Activated CD4-positive, alpha-beta memory T cell treated with anti-CD3 and anti-CD28 coated beads for 36 hours (primary cell): ENCODE measurements at places on chromosomes 6 and 20.
A peak's percentile ranks its signal among the peaks of the same experiment; 100 is the strongest.

- DNase-seq, result no peak
Measured at GRCh38 chr6:135097172-135097571, 42.5 kb upstream of the HBS1L start.

GRCh38 chr20:49853640-49854039, 41.0 kb downstream of the SLC9A8 start:
- no peak for DNase-seq

- no peak for DNase-seq
Measured at GRCh38 chr6:133756078-133756695, 132.7 kb upstream of the TCF21 start.

DNA sequence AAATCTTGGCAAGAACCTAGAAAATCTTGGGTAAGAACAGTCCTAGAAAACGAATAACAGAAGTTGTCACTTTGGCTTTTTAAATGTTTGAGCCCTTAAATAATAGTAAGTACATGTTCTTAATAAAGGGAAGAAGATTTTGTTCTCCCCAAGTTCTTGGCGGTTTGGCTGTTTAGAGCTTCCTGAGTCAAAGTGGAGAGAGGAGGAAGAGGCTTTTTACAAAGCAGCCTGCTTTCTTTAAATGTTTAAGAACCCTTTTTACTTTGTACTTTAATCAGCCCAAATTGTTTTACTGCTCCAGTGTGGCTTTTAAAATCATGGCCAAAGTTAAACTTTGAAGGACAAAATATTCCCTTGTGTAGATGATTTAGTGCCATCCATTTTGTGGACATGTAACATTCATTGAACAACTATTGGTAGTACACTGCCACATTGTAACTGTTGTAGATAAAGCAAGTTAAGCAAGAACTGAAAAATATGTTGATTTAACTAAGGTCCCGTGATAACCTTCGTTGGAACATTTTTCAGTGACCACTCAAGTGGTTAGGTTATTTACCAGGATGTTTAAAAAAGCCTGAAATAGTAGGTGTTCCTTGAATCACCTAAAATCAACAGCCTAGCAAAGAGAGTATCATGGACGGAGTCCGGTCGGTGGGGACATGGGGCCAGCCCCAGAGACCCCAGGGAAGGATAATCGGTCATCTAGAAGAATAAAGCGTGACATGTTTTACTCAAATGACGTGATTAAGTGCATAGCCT, 2.4 kb downstream of the AMD1 start:
- DNase-seq, result no peak

GRCh38 chr6:144535630-144536029, 250.5 kb downstream of the UTRN start:
- DNase-seq, result no peak

GRCh38 chr6:155408231-155408630, 47.4 kb downstream of the NOX3 start:
- no peak for DNase-seq

GRCh38 chr6:65448866-65449265, 258.2 kb downstream of the EYS start:
- DNase-seq, result no peak

GRCh38 chr6:127458222-127458621, 967 bp downstream of the KIAA0408 start:
- no peak for DNase-seq

DNA sequence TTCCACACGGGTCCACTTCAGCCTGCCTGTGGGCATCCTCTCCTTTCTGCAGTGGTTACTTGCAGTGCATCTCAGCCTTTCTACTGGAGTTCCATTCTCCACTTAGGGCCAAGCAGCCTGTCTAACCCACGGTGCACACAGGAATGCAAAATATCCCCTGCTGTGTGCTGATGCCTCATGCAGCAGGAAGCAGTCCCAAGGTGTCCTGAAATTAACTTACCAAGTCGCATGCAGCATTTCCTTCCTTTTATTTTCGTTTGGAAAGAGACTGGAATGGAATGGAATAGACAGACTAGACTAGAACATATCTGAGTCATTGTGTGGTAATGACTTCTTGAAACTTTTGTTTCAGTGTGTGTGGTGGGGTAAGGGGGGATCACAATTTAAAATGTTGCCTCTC, 25.9 kb upstream of the FOXQ1 start:
- no peak for DNase-seq

- DNase-seq, result no peak
Measured at GRCh38 chr6:18842534-18842933, 455.4 kb downstream of the RNF144B start.

GRCh38 chr6:131532580-131533039, 40.4 kb upstream of the ARG1 start:
- DNase-seq, result peak; percentile 82

DNA sequence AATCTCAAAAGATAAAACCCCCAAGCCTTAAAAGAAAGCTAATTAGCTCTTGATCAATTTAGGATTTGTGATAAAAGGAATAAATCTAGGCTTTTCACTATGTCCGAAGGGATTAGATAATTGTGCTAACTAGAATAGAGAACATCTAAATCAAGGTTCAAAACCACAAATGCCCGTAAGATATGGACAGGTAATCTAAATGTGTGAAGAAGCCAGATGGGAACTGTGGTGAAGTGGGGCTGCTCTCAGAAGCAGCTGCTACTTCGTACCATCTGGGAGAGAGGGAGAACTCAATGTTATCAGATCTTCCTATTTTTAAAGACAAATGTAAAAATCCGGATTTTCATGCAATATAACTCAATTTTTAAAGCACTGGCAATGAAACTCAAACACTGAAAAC, 44.2 kb downstream of the NCOA6 start:
- no peak for DNase-seq

DNA sequence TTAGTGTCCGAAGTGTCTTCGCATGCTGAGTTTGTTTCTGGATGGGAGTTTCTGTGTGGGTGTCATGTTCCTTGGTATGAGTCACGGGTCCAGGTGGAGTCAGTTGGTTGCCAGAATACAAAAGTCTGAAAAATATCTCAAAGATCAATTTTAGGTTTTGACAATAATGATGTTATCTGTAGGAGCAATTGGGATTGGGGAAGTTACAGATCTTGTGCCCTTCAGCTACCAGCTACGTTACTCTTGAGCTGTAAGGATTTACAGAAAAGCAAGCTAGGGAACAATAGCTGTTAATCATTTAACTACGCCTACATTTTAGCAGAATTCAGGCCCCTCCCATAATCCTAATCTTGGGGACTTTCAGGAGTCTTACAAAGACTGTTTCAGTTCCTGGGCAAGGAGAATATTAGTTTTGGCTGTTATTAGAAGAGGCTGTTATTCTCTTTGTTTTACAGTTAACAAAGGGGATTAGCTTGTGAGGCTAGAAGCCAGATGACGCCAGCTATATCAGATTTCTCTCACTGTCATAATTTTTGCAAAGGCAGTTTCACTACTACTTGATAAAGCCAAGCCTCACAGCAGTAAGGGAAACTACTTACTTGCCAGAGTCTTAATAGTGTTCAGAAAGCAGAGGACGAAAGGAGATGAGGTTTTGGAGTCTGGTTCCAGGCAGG, 15.4 kb upstream of the SLC22A16 start:
- DNase-seq, result no peak

DNA sequence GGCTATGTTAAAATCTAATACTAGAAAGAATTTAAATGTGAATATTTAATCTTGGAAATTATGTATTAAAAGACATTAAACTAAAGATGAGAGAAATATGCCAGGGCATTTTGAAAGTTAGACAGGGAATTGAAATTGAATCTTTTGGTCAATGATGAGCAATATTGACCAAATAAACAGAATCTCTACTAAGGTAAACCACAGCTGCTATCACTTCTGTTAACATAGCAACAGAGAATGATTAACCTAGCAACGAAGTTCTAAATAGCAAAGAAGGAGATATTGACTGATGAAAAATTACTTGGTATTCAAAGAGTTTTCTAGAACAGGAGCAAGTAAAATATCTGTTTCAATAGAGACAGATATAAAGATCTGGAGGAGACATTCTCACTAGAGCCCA, 45.2 kb upstream of the RSPO3 start:
- DNase-seq, result no peak

DNA sequence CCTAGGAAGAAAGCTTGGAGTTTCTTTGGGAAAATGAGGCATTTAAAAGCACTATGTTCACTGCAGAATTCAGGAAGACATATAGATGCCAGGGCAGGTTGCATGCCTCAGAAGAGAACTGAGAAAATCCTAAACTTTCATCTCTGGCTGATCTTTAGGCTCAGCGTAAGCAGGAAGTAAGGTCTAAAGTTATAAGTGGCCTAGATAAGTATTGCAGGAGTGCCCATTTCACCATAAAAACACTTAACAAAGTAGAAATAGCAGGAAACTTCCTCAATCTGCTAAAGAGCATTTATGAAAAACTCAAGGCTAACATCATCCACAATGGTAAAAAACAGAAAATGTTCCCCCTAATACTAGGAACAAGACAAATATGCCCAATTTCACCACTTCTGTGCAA, 320.3 kb downstream of the BMP2 start:
- DNase-seq, result no peak

GRCh38 chr20:56409521-56409920, 2.5 kb upstream of the CASS4 start:
- DNase-seq, result no peak

DNA sequence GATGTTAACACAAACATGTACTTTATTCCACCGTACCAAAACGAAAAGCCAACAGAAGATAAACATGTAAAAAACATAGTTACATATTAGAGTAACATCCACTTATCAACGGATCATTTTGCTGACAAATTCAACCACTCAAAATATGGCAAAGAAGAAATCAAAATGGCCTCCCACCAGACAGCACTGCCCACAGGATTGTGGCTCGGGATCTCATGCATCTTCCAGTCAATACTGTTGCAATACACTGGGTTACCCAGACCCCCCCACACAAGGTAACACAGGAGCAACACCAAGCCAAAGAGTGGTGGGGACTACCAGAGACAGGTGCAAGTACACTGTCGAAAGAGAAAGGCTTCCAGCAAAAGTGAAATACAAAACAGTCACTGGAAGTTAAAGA, 57.9 kb upstream of the NHSL1 start:
- DNase-seq, result no peak

- DNase-seq, result peak; percentile 58
Measured at GRCh38 chr6:52394251-52394666, 25.9 kb upstream of the EFHC1 start.

- DNase-seq, result no peak
Measured at GRCh38 chr6:63732336-63732735, 96.7 kb downstream of the PHF3 start.

DNA sequence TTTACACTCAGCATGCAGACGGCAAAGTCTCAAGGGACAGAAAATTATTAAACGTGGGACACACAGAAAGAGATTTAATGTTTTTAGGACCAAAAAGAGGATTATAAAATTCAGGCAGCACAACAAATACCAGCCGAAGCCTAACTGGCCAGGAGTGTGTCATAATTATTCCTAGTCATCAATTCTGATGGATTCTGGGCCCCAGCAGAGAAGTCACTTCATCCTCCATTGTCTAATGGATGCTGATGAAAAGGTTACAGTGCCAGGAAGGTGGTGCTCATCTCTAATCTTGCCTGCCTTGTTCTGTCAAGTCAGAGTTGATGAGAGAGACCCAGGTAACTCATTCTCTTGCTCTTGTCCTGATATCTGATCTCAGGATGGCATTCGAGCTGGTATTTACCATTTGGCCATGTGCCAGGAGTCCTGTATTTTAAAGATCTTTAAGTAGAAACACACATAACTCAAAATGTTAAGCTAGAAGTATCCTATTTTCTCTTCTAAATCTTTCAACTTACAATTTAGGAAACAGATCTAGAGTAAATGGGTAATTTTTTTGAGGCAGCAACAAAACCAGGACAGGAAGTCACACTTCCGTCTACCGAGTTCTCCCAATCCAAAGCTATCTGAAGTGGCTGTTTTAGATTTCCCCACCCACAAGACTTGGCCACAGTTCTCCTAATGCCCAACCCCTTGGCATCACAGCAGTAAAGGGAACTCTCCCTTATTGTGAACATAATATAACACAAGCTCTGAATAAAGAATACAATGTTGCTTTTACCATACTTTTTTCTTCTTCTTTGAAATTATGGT, 50.0 kb downstream of the ADAT2 start:
- DNase-seq, result no peak

- DNase-seq, result no peak
Measured at GRCh38 chr6:31969712-31970603, 2.0 kb downstream of the DXO start.

- DNase-seq, result no peak
Measured at GRCh38 chr6:162251257-162251656, 476.3 kb downstream of the PRKN start.

- DNase-seq, result no peak
Measured at GRCh38 chr6:11279284-11279689, 46.8 kb upstream of the NEDD9 start.

- DNase-seq, result no peak
Measured at GRCh38 chr6:89452281-89452680, 19.3 kb downstream of the ANKRD6 start.

DNA sequence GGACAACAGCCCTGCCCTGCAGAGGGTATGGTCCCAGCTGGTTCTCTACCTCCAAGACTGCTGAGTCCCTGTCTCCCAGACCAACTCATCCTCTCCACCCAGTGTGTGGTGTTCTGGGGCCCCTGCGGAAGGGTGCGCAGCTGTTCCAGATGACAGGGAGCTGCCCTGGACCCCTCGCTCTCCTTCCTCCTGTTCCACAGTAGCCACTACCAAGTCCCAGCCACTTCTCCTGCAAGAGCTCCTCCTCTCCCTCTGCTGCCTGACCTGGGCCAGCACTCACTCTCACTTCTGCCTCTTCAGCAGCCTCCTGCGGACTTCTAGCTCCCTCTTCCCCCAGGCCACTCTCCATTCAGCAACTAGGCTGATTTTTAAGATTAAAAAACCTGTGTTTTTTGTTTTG, 40.1 kb upstream of the TMEM181 start:
- DNase-seq, result no peak

DNA sequence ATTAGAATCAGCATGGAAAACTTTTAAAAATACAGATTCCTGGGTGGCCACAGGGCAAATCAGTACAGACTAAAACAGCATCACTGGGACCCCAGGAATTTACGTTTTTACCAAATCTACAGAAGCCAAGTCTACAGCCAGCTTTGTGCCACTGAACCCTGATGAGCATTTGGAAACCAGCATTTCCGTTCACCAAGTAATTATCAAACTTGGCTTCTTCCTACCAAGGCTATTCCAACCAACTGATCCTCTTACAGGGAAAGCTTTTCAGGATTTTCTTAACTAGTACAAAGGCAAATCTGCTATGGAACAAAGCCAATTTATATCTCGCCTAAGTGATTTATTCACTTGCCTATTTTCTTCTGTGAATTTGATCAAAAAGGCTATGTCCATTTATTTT, 47.0 kb downstream of the PLAGL1 start:
- DNase-seq, result no peak

GRCh38 chr6:134744301-134744700, 205.6 kb downstream of the ALDH8A1 start:
- DNase-seq, result no peak

DNA sequence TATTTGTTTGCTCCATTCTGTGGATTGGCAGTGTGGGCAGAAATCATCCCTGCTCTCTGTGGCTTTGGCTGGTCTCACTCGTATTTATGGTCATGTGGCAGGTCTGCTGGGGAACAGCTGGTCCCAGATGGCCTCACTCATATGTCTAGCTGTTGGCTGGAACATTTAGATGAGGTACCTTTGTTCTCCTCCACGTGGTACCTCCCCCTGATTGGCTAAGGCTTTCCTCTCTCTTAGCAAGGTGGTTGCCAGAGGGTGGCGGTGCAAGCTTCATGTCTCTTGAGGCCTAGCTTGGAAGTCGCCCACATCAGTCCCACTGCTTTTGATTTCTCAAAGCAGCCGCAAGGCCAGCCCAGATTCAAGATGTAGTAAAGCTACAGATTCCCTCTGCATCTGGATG, 348.5 kb upstream of the BTBD3 start:
- no peak for DNase-seq
